Inflammatory macrophage (primary cell): ENCODE measurements at places on chromosomes 3 and 15.

GRCh38 chr15:55914446-55914845 lies 79.0 kb downstream of the NEDD4 start:
- no peak for DNase-seq

- no peak for DNase-seq
Measured at GRCh38 chr3:109899925-109900324, 562.6 kb upstream of the DPPA4 start.

DNA sequence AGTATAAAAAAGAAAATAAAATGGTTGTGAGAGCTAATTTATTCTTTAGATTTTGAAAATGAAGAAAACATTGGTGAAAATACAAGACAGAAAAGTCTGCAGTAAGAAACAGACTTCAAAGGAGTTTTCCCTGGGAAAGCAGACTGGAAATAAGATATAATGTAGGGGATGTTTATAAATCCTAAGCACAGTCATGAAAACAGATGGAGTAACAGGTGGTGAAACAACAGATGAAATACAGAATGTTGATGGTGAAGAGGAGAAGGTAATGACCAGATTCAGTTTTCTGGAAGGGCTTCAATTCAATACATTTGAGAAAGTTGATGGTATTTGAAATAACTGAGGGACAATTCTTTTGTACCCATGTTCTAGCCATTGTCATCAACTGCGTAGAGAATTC lies 353.9 kb downstream of the CHL1 start:
- DNase-seq, result no peak

- no peak for DNase-seq
Measured at GRCh38 chr3:38842266-38842965, 26.4 kb upstream of the SCN10A start.

GRCh38 chr15:24944954-24945353 lies 9.8 kb upstream of the SNRPN start:
- no peak for DNase-seq

DNA sequence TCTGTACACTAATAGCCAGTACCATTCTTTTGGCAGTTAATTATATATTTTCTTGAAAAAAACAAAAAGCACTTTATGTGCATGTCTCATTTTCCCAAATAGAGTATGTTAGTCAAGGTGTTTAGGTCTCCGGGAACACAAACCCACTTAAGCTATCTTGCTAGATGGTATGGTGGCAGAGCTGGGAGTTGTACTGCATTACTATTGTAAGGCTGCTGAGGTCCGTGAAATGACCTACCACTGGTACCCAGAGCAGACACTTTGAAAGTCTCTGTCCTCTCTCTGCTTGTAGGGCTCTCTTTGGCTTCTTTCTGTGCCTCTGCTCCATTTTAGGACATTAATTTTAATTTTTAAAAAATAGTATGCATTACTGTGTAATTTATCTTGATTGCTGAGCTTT lies 8.8 kb downstream of the TMOD3 start:
- no peak for DNase-seq

- DNase-seq, result no peak
Measured at GRCh38 chr3:50255251-50255615, 13.7 kb upstream of the SEMA3B start.

GRCh38 chr15:43517354-43518196 lies at the start of gene MAP1A:
Gene MAP1A (plus strand): TSS chr15:43517608. CDS start chr15:43521474, 3,866 bp downstream.
- no peak for DNase-seq

DNA sequence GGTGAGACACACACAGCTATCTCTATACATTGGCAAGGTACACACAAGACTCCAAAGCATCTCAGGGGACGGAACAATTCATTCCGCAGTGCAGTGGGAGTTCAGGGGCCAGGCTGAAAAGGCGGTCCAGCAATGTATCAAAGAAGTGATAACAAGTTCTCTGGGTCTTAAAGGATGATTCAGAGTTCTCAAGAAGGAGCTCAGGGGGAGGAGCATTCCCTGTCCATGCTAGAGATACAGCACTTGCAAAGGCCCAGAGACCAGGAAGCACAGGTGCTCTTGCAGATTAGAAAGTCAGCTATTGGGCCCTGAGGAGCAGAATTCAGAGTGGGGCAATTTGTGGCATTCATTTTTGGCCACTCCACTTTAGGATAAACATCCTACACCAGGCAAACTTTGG lies 34.9 kb downstream of the MECOM start:
- no peak for DNase-seq

GRCh38 chr15:42085236-42085605 lies 9.1 kb downstream of the PLA2G4D start:
- no peak for DNase-seq

DNA sequence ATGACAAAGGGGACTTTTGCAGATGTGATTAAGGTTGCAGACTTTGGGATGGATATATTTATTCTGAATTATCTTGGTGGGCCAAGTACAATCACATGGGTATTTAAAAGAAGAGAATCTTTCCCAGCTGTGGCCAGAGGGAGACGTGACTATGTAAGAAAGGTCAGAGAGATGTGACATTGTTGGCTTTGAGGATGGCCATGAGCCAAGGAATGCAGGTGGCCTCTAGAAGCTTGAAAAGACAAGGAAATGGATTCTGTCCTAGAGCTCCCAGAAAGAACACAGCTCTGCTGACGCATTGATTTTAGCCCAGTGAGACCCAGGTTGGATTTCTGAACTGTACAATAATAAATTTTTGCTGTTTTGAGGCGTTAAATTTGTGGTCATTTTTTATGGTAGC lies 616.0 kb upstream of the TBL1XR1 start:
- DNase-seq, result no peak

DNA sequence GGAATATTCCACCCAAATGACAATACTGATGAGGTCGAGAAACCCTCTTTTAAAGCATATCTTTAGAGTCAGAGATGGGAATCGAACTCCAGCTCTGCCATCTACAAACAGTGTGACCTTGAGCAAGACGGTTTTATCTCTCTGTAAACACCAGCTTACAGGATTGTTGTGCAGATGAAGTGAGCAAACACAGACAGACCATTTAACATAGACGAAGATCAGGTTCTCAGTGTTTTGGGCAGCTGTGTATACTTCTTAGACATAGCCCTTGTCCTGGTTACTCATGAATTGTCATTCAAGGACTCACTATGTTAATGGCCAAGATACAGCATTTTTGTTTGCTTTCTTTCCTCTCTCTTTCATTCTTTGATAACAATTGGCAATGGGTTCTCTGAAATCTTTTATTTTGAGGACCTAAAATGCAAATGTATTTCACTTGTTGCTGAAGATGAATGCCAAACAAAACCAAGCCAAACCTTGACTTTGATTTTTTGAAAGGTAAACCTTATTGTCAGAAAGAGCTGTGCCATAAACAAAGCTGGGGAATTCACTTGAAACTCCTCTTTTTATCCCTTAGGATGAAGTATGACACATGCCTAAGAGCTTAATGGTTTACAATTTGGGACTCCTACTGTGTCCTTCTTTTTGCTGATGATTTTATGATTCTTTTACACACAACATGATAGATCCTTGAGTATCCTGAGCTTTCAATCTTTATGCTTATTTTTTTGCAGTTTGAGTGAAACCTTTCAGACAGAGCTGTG lies 250.0 kb upstream of the PDZRN3 start:
- no peak for DNase-seq

- peak; percentile 92 for DNase-seq
Measured at GRCh38 chr3:170180908-170181885, at the start of gene PHC3. Gene PHC3 (minus strand): TSS chr3:170181733. CDS start chr3:170181715, 18 bp downstream.

- DNase-seq, result no peak
Measured at GRCh38 chr3:78562328-78562727, 1205.5 kb downstream of the ROBO1 start.

DNA sequence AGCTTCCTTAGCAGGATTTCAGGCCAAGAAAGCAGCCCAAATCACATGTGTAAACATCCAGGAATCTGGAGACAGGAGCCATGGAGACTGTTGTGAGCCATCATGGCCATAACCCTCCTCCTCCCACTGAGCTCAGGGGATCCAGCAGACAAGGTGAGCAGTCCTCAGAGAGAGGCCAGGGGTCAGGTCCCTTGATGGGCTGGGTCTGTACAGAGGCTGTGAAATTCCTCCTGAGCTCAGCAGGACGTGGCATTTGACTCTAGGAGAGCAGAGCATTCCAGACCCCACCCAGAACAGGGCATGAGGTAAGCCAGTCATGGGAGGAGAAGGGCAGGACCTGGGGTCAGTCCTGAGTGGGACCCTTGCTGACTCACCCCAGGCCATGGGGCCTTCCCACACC lies 67.0 kb upstream of the ACAN start:
- no peak for DNase-seq

DNA sequence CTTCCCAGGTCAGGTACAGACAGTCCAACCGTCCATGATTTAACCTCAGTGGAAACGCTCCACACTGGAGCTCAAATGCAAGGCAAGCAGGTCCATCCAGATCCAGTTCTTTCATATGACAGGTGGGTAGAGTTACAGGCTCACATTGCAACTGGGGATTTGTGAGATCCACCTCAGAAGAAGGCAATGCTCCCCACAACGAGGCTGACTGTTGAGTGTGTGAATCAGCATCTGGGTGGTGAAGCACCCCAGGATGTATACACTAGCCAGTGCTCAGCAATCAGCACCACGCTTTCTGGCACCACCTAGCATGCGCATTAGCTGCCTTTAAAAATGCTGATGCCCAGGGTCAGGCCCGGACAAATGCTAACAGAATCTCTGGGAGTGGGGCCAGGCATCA lies 343.5 kb upstream of the ICE2 start:
- no peak for DNase-seq

- no peak for DNase-seq
Measured at GRCh38 chr3:108152274-108152673, 61.4 kb upstream of the CD47 start.

- no peak for DNase-seq
Measured at GRCh38 chr3:142945023-142945422, 18.5 kb downstream of the PAQR9 start.

DNA sequence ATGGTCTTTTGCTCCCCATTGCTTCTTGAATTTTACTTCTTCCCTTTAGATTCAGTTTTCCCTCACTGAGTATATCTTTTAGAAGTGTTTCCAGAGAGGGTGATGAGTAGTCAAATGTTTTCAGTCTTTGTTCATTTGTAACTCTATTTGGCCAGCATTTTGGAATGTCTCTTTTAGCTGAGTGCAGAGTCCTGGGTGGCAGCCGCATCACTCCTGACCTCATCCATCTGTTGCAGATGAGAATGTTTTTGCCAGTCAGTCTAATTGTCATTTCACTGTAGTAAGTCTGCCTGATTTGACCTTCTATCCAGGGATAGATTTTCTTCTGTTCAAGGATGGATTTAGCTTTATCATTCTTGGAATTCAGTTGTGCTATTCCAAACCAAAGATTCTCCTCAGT lies 7.3 kb downstream of the SRPRB start:
- no peak for DNase-seq

- DNase-seq, result no peak
Measured at GRCh38 chr3:1216856-1217255, 124.0 kb downstream of the CNTN6 start.

DNA sequence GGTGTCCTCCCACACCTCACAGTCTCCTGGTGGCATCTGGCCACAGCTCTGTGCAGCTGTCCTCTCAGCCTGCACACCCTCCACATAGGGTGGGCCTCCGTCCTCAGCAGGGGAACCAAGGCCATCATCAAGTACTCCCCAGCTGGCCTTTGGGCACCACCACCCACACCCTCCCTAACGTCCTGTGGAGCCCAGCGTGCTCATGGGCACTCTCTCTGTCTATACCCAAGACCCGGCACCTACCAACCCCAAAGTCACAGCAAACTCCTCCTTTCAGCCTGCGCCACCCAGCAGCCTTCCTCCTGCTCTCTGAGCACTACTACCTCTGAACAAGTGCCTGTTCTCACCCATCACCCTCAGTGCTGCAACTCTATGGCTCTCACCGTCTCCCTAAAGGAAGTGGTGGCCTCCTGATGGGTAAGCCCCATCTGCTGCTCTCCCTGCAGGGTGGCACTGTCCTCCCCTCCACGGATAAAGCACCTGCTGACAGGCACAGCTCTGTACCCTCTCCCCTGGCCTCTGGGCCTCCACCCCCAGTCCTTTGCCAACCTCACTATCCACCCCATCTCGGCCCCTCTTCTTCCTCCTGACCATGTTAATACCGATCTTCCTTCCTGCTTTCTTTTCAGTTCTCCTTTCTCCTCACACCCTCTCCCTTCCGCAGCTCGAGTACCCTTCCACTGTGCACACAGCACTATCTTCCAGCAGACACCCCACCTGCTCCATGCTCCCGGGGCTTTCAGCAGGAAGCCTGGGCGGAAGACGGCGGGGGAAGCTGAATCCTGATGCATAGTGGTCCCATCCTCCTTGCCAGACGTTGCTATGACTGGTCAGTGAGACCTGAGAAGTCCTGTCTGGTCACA lies 31.5 kb downstream of the SLC41A3 start:
- no peak for DNase-seq

DNA sequence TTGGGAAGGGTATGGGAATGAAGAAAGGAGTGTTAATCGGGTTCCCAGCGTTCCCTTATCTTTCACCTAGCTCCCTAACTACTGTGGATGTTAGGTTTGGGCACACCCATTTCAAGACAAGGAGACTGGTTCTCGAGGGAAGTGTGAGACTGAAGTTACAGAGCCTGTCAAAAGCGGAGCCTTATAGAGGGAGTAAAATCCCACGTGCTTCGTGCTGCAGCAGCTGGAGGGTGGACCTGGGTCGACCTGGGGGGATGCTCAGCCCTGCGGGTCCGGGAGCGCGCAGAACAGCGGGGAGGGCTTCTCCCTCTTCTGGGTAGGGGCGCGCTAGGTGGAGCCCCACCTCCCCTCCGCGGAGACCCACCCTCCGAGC lies 314 bp upstream of the TMED3 start:
- DNase-seq, result peak; percentile 10

GRCh38 chr3:632571-633170 lies 436.1 kb downstream of the CHL1 start:
- DNase-seq, result peak; percentile 53

GRCh38 chr3:11445883-11446282 lies 173.7 kb downstream of the ATG7 start:
- no peak for DNase-seq

GRCh38 chr3:59865351-59865750 lies 815.5 kb upstream of the CFAP20DC start:
- DNase-seq, result no peak

DNA sequence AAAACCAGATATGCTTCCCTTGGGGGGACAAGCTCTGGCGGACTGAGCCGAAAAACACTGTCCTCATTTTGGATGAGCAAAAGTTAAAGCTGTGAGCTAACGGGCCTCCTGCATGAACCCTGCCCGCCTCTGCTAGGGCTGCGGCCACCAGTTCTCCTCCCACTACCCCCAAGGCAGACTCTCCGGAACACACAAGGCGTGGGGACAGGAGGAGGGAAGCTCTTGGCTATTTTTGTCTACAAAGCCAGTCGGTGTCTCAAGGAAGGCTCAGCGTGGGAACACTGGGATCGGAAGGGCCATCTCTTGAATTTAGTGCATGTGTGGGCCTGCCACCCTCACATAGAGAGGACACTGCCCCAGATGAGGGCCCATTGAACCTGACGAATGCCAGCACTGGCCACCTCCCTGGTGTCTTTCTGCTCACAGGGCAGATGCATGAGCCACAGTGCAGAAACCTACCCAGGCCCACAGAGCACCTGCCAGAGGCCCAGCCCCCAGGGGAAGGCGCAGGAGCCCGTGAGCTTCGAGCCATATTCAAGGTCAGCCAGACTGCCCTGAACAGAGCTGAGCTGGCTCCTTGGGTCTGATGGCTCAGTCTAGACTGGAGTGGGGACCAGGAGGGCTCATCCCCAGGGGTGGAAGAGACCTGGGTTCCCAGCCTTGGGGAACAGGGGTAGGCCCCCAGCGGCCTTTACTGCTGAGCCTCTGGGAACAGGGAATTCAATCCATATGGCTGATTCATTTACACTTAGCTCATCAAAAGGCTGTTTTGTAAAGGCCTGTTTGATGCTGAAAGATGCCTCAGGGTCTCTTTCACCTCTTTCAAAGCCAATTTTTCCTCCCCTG lies 38.3 kb downstream of the HCN4 start:
- no peak for DNase-seq

GRCh38 chr3:13600950-13601691 lies 52.2 kb downstream of the FBLN2 start:
- no peak for DNase-seq

- DNase-seq, result no peak
Measured at GRCh38 chr15:92670621-92671020, 15.0 kb upstream of the FAM174B start.
